ENCODE measurements at places on chromosomes 11 and 22. TPM values are rescaled to one million over a fixed set of nuclear protein-coding genes. Genes with fewer than 3 reads are reported as not detected.

MYO18B gene
- total RNA-seq: not detected

GPR83 gene
- 0.06 TPM for total RNA-seq

GRM5 gene
- total RNA-seq: not detected

TMEM191B gene
- not detected for total RNA-seq

PIWIL4 gene
- not detected for total RNA-seq

MRGPRX4 gene
- not detected for total RNA-seq

KCNC1 gene
- not detected for total RNA-seq

KIRREL3 gene
- not detected for total RNA-seq

SYCE3 gene
- not detected for total RNA-seq

PLEKHA7 gene
- total RNA-seq: not detected

RNH1 gene
- 150 TPM for total RNA-seq

Data from H4 (cell line).